ENCODE measurements at places on chromosomes 11 and 22.

- no peak for DNase-seq
Measured at GRCh38 chr11:92387859-92388258, 163.2 kb downstream of the FAT3 start.

GRCh38 chr11:42412590-42412989, 899.2 kb upstream of the API5 start:
- no peak for DNase-seq

- no peak for DNase-seq
Measured at GRCh38 chr11:61542705-61543104, 34.2 kb downstream of the LRRC10B start.

- DNase-seq = no peak
Measured at GRCh38 chr22:38710351-38710750, 4.6 kb downstream of the GTPBP1 start.

DNA sequence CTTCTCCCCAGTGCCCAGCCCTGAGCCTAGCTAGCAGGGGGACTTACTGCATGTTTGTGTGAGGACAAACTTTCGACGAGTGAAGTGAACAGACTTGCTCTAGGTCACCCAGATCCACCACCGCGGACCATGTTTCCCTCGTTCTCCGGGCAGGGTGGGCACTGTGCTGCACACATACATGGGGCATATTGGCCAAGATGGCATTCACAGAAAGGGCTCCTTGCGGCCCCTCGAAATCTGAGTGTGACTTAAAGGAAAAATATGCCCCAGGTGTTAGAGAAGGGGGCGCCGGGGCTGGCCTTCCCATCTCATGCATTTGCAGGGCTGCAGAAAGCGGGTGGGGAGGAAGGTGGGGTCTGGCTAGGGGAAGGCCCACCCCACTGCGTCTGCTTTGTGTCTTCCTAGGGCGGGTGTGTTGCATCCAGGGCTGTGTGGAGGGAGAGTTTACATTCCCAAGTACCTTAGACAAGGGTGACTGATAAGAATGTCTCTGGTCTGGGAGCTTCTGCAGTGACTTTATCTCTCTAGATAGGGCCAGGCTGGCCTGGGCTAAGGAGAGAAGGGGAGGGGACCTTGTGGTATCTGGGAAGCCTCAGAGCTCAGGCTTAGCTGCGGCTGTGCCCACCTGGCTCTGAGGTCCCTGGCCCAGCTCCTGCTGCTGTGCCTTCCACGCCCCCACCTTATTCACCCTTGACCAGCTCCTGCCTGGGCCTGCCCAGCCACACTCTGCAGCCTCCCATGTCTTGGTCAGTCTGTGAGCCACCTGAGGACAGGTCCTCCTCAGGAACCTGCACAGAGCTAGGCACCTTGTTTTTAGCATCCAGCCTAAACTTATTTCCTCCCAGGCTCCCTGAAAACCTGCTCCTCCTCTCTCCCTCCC, 45.8 kb downstream of the LRRC32 start:
- DNase-seq = no peak
